ENCODE measurements at places on chromosomes 13 and 19. TPM values are rescaled to one million over a fixed set of nuclear protein-coding genes. Genes with fewer than 3 reads are reported as not detected.

Gene WDR87
- not detected for total RNA-seq

Gene OLFM4
- total RNA-seq = not detected

Gene SRRM5
- total RNA-seq = 0.29 TPM

Gene ATP1A3
- total RNA-seq = 1.4 TPM

Gene ZSCAN4
- total RNA-seq = not detected

Gene ICAM4
- 0.95 TPM for total RNA-seq

Gene VSIG10L
- 0.95 TPM for total RNA-seq

Gene HPN
- not detected for total RNA-seq

Gene CEACAM7
- not detected for total RNA-seq

Gene POU2F2
- 577 TPM for total RNA-seq

Gene RGCC
- 2.7 TPM for total RNA-seq

Gene PTH2
- total RNA-seq = not detected

Gene COMP
- total RNA-seq = 0.10 TPM

Gene ADPRHL1
- 0.84 TPM for total RNA-seq

Gene LGALS4
- 4.5 TPM for total RNA-seq

Gene DHDH
- not detected for total RNA-seq

Gene RPL28
- total RNA-seq = 3,790 TPM

Gene PRTN3
- total RNA-seq = not detected

Gene PDE4C
- not detected for total RNA-seq

Gene CEACAM8
- total RNA-seq = not detected

Gene CDC42EP5
- total RNA-seq = not detected

Gene GARIN5A
- total RNA-seq = 0.67 TPM

Gene CEACAM20
- total RNA-seq = not detected

Gene FCGBP
- 6.1 TPM for total RNA-seq
